Activated T-helper 1 cell treated with anti-CD3 and anti-CD28 coated beads, Interleukin-12 subunit alpha, Interleukin-12 subunit beta, Interleukin-2, Interleukin-4 antibody, amounts not matched to agents 30 ng/mL and 10 ng/mL and 1 ng/mL, durations not matched to agents 14 hours and 24 hours and 36 hours (primary cell): ENCODE measurements at places on chromosomes 6 and 20. TPM values are rescaled to one million over a fixed set of nuclear protein-coding genes. Genes with fewer than 3 reads are reported as not detected.
A peak's percentile ranks its signal among the peaks of the same experiment; 100 is the strongest.

ANGPT4 gene
- total RNA-seq = not detected in 2 replicates

GRCh38 chr6:49499126-49499525, 597 bp upstream of the GLYATL3 start:
- H3K36me3 ChIP-seq = peaks cover 2% of the 10 kb centered on the region
- no peaks in the 10 kb centered on the region for H3K4me1 ChIP-seq
- no peak overlapping the region for H3K27ac ChIP-seq
- no peak overlapping the region for H3K4me3 ChIP-seq
- no peaks in the 10 kb centered on the region for H3K27me3 ChIP-seq
- DNase-seq = no peak

- no peak overlapping the region for H3K4me3 ChIP-seq
- no peak for DNase-seq
- peaks cover 3% of the 10 kb centered on the region for H3K27me3 ChIP-seq
- peaks cover 33% of the 10 kb centered on the region for H3K4me1 ChIP-seq
- H3K36me3 ChIP-seq = no peaks in the 10 kb centered on the region
- no peak overlapping the region for H3K27ac ChIP-seq
These were observed 6.0 kb upstream of the QKI start for GRCh38 chr6:163408352-163408991.

OVOL2 gene
- total RNA-seq = not detected in 2 replicates

- H3K36me3 ChIP-seq = no peaks in the 10 kb centered on the region
- peak overlapping the region; percentile 75 for H3K4me3 ChIP-seq
- peaks cover 50% of the 10 kb centered on the region for H3K27me3 ChIP-seq
- no peak for DNase-seq
These were observed 81.9 kb upstream of the CCDC28A start for GRCh38 chr6:138691595-138692057.

TMEM242 gene
- total RNA-seq = 10.1 and 12.7 TPM in 2 replicates

DNA sequence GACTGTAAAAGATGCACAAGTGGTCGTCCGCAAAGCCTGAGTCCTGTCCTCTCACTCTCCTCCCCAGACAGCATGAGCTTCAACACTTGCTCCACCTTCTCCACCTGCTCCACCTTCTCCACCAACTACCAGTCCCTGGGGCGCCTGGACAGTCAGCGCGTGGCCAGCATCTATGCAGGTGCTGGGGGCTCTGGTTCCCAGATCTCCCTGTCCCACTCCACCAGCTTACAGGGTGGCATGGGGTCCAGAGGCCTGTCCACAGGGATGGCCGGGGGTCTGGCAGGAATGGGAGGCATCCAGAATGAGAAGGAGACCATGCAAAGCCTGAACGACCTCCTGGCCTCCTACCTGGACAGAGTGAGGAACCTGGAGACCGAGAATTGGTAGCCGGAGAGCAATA, 162.2 kb upstream of the NT5E start:
- no peak overlapping the region for H3K27ac ChIP-seq
- H3K36me3 ChIP-seq = no peaks in the 10 kb centered on the region
- no peaks in the 10 kb centered on the region for H3K27me3 ChIP-seq
- H3K4me3 ChIP-seq = no peak overlapping the region
- DNase-seq = no peak
- H3K4me1 ChIP-seq = no peaks in the 10 kb centered on the region

GRCh38 chr20:53598140-53599043, 4.8 kb upstream of the ZNF217 start:
- no peak for DNase-seq
- H3K27ac ChIP-seq = peak overlapping the region; percentile 70
- H3K4me1 ChIP-seq = peaks cover 68% of the 10 kb centered on the region
- no peaks in the 10 kb centered on the region for H3K27me3 ChIP-seq

DNA sequence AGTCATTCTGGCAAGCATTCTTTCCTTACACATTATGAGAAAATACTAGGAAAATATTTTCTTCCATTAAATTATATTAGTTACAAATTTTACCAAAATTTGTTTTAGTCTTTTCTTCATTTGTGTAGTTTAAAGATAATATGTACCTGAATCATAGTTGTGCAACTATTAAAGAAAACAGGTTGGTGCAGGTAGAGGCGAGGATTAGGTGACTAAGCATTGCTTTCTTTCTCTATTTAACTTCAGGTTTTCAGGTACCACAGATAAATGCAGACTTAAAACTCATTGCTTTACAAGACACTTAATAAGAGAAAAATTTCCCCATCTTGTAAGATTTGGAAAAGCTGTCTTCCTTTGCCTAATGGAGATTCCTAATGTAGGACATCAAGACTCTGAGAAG, 1175.5 kb upstream of the ADGRB3 start:
- no peak overlapping the region for H3K4me3 ChIP-seq
- H3K36me3 ChIP-seq = no peaks in the 10 kb centered on the region
- H3K27ac ChIP-seq = no peak overlapping the region
- H3K27me3 ChIP-seq = no peaks in the 10 kb centered on the region
- no peak for DNase-seq

DNA sequence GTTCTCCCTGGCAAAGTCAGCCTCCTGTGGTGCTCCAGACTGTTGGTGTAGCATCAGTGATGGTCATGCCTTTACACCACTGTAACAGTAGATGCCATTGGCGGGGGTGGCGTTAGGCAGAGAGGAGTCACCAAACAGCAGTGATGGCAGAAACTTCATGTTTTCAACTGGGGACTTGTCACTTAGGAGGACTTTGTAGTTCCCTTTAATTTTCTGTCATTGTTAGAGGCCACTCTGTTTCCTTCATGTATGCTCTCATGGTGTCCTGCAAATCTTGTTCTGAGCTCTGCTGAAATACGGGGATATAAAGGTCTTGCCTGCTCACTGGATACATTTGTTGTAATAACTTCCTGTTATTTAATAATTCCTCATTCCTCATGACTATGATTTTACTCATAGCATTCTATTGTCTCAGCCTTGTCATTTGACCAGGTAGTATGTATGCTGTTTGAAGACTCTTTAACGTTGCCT, 4.6 kb downstream of the MAP3K4 start:
- H3K4me1 ChIP-seq = peaks cover 21% of the 10 kb centered on the region
- H3K27ac ChIP-seq = no peak overlapping the region
- DNase-seq = no peak
- no peaks in the 10 kb centered on the region for H3K36me3 ChIP-seq
- H3K27me3 ChIP-seq = peaks cover under 1% of the 10 kb centered on the region

DNA sequence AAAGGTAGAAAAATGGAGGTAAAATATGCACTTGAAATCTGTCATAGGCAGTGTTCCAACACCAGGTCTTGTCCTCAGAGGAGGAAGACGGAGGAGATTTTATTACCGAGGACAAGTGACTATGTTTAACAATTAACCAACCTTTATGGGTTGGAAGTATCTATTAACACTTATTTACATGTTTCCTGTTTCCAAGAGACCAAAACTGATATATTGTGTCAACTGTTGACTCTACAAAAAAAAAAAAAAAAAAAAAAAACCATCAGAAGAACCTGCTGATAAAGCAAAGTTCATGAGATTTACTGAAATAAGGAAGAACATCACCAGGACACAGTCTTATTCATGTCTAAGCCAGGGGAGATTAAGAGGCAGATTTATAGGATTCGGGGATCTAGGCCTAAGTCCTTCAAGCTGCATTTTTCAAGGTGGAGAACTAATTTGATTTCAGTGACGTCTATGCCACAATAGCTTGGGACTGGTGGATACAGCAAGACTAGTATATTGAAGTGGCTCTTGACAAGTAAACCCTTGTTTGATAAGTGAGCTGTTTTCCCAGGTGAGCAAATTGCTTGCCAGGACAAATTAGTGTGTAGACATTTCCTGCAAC, 126.6 kb upstream of the NAA20 start:
- no peak overlapping the region for H3K27ac ChIP-seq
- peaks cover 4% of the 10 kb centered on the region for H3K27me3 ChIP-seq
- no peak overlapping the region for H3K4me3 ChIP-seq
- H3K4me1 ChIP-seq = no peaks in the 10 kb centered on the region

HEY2 gene
- not detected in 2 replicates for total RNA-seq

GRCh38 chr6:1580109-1580508, 29.6 kb upstream of the FOXC1 start:
- DNase-seq = no peak
- H3K4me1 ChIP-seq = no peaks in the 10 kb centered on the region
- no peaks in the 10 kb centered on the region for H3K36me3 ChIP-seq
- no peak overlapping the region for H3K27ac ChIP-seq

HDAC2 gene
- 125 and 128 TPM in 2 replicates for total RNA-seq

GRCh38 chr6:170134031-170134470, 156.8 kb downstream of the DLL1 start:
- DNase-seq = no peak
- H3K36me3 ChIP-seq = no peaks in the 10 kb centered on the region
- H3K4me1 ChIP-seq = no peaks in the 10 kb centered on the region
